LoVo (cell line): ENCODE measurements at places on chromosomes 5 and 9.

- no peak for DNase-seq
Measured at GRCh38 chr9:111147041-111147440, 108.8 kb upstream of the LPAR1 start.

DNA sequence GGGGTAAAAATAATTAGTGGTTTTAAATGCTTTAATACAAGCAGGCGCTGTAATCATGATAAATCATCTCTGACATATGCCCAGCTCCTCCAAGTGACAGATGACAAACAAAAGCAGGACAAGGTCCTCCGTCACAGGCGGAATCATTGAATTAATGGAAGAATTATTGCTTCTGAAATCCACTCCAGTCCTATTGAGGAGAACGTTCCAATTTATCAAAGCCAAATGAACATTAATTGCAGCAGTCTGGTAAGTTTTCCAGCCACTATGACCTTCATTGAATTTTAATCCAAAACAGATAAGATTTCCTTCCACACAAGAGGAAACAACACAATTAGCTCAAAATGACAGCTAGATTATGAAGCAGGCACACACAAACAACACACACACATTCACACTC is 136.8 kb downstream of the ASTN2 start:
- DNase-seq, result no peak

GRCh38 chr9:113156880-113157279 is 6.1 kb downstream of the SLC31A2 start:
- no peak for DNase-seq

DNA sequence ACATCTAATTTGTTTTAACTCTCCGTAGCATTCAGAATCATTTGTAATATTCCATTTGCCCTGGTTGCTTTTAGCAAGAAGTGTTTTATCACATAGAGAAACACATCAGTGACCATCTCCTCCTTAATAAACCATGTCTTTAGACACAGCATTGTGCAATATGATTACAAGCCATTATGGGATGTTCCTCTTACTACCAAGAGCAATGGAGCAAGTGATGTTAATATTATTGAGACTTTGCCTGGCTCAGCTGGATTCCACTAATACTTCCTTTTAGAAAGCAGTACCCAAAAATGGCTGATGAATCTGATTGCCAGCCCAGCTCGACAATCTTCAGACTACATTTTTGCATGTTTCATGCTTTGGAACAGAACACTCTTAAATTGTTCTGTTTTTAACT is 364.2 kb downstream of the OSTF1 start:
- DNase-seq, result no peak

DNA sequence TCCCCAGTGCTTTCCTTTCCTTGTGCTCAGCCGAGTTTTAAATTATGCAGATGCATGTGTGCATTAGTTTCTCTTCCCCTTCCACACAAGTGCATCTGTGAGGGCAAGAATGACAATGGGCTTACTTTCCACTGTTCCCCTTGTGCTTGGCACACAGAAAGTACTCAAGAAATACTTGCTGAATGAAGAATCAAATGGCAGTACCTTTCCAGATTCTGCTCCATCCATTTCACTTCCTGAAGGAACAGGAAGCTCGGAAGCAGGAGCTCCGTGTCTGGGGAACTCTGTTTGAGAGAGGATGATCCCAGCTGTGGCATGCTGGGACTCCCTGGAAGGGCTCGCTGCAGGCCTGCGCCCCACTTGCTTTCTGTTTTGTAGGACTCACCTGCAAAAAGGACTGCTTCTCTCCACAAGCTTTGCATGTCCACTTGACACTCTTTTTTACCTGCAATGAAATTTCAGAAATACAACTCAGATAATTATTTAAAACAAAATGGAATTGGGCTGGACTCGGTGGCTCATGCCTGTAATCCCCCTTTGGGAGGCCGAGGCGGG is 5.5 kb downstream of the MRNIP start:
- no peak for DNase-seq

GRCh38 chr9:121557581-121558447 is 58.2 kb upstream of the GGTA1 start:
- no peak for DNase-seq

GRCh38 chr9:114499528-114499927 is 5.7 kb downstream of the WHRN start:
- no peak for DNase-seq

GRCh38 chr5:174877987-174878386 is 153.6 kb downstream of the MSX2 start:
- DNase-seq, result no peak

GRCh38 chr9:77679088-77679487 is 31.0 kb upstream of the GNA14 start:
- no peak for DNase-seq

- DNase-seq, result no peak
Measured at GRCh38 chr9:21171351-21171750, 4.9 kb upstream of the IFNA21 start.

GRCh38 chr5:103951776-103952175 is 389.2 kb upstream of the NUDT12 start:
- DNase-seq, result no peak

DNA sequence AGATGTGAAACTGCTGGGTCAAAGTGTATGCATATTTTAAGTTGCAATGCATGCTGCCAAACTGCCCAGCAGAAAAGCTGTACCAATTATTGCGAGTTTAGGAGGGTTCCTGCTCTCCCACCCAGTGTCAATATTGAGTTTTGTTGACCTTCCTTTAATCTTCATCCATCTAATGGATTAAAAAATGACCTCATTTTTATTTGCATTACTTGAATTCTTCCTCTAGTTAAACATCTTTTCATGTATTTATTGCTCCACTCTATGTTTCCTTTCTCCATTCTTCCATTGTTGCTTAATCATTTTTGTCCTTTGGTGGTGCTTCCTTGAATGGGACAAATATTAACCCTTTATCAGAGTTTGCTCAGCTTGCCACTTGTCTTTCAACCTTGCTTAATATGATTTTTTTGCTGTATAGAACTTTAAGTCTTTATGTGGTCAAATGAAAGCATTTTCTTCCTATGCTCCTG is 32.4 kb downstream of the TLE1 start:
- DNase-seq, result no peak

GRCh38 chr9:131385296-131385695 is 8.6 kb upstream of the PRRC2B start:
- no peak for DNase-seq

GRCh38 chr9:69363191-69363590 is 38.2 kb downstream of the ENTREP1 start:
- DNase-seq, result no peak

GRCh38 chr9:123364241-123364824 is 8.3 kb downstream of the CRB2 start:
- no peak for DNase-seq

DNA sequence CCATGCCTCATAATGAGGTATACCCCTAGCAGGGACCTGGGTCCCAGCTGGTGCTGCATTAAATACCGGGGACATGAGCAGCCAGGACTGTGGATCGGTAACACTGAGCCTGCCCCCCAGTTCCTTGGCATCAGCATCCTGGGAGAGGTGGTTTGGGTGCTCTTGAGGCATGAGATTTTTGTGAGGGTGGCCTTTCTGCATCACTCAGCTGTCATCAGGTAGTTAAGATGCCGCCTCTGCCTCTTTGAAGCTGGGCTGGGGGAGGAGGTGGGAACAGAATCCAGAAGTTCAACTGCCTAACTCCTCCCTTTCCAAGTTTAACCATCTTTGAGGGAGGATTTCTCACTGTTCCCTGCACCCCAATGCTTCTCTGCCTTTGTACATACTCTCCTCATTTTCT is 112.7 kb downstream of the PDZD2 start:
- no peak for DNase-seq

- DNase-seq, result no peak
Measured at GRCh38 chr5:103188436-103188835, 68.3 kb downstream of the PPIP5K2 start.

GRCh38 chr5:15452781-15453180 is 47.2 kb upstream of the FBXL7 start:
- DNase-seq, result no peak

GRCh38 chr9:81979196-81979595 is 9.4 kb upstream of the SPATA31D1 start:
- DNase-seq, result no peak

GRCh38 chr9:33472881-33473615 is 676 bp downstream of the NOL6 start:
- no peak for DNase-seq

- DNase-seq, result no peak
Measured at GRCh38 chr5:32394981-32395380, 49.6 kb downstream of the ZFR start.

GRCh38 chr5:32312197-32312594 is 543 bp downstream of the MTMR12 start:
- DNase-seq, result peak; percentile 63

GRCh38 chr5:80607832-80608231 is 37.8 kb upstream of the ANKRD34B start:
- DNase-seq, result no peak

GRCh38 chr5:74624931-74625505 is 15.5 kb downstream of the ENC1 start:
- DNase-seq, result no peak

DNA sequence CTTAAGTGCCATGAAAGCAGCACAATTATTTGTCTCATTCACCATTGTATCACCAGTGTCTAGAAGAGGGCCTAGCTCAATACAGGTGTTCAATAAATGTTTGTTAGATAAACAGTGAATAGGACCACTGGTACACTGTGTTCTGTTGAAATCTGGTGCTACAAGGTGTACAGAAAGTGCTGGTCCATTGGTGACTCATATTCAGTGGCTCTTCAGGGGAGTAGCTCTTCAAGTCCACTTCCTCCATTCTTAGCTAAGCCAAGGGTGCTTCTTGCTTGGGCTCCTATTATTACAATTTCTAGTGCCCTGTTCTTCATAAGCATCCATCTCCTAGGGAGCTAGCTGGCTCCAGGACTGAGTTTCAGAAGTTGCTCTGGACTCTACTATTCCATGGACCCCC is 6.4 kb upstream of the FCHO2 start:
- DNase-seq, result no peak

DNA sequence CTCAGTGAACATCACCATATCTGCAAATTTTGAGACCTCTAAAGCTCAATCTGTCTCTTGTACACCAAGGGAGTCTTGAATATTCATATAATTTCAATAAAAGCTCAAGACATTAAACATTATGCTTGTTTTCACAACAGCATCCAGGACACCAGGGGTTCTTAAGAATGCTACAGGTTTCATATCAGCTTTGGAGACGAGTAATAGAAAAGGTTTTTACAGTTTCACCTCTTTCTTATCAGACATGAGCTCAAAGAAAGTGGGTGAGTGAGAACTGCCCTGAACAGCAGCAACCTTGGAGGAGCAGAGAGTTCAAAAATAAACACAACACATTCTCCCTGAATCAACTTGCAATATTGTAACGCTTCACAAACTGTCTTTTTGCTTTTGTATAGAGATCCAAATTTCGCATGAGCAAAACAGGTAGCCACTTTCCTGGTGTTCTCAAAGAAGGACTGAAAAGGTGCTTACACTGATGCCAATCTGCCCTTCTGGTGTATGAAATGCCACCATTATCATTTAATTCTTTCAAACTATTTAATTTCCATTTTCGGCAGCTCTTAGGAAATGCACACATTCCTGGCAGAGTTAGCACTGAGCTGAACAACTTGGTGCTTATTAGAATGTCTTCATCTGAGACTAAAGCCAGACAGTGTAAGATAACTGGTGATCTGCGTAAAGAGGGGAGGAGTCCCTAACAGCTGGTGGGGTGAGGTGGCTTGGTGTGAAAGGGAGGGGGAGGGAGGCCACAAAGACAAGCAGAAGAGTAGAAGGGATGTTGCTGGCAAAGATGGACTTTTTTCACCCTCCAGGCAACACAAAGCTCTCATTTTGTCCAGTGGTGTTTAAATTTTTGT is 535.3 kb downstream of the PDE4D start:
- no peak for DNase-seq
